NCI-H2171 (cell line): ENCODE measurements at places on chromosomes 7 and 10.

- no peak for DNase-seq
These were observed 269.9 kb downstream of the SEC23IP start for GRCh38 chr10:120162471-120162870.

GRCh38 chr7:148382596-148382995 is 208.0 kb upstream of the C7orf33 start:
- DNase-seq: no peak

- no peak for DNase-seq
These were observed 290.9 kb downstream of the DPP6 start for GRCh38 chr7:154342971-154343633.

GRCh38 chr10:13219685-13220670 is 14.2 kb downstream of the UCMA start:
- no peak for DNase-seq

DNA sequence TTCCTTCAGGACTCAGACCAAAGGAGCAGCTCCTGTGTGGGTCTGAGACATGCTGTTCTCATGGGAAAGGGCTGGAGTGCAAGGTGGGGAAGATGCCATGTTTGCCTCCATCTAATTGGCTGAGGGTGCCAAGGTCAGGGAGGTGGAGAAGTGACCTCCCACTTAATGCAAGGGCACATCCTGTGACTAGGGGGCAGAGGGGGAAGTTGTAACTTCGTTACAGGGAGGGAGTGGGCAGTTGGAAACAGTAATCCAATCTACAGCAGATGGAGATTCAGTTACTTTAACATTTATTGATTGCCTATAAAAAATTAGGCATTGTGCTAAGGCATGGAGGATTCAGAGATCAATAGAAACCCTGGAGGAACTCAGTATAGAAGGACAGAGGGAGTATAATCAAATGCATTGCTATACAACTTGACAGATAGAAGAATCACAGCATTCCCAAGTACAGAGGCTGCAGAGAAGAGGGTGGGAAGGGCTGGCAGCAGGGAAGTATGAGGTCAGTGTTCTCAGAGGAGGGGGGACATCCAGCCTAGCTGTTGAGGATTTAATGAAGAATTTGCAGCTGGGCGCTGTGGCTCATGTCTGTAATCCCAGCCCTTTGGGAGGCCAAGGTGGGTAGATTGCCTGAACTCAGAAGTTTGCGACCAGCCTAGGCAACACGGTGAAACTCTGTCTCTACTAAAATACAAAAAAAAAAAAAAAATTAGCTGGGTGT is 75.9 kb downstream of the CCNY start:
- DNase-seq: no peak
